Activated CD8-positive, alpha-beta T cell treated with anti-CD3 and anti-CD28 coated beads for 36 hours (primary cell): ENCODE measurements at places on chromosomes 3 and 15. TPM values are rescaled to one million over a fixed set of nuclear protein-coding genes. Genes with fewer than 3 reads are reported as not detected.

TMEM266 gene
- 0.11 TPM for total RNA-seq

STARD5 gene
- total RNA-seq = 6.7 TPM

PYGO1 gene
- total RNA-seq = not detected

TIMMDC1 gene
- 105 TPM for total RNA-seq

ALDH1A2 gene
- total RNA-seq = 1.4 TPM

DNA sequence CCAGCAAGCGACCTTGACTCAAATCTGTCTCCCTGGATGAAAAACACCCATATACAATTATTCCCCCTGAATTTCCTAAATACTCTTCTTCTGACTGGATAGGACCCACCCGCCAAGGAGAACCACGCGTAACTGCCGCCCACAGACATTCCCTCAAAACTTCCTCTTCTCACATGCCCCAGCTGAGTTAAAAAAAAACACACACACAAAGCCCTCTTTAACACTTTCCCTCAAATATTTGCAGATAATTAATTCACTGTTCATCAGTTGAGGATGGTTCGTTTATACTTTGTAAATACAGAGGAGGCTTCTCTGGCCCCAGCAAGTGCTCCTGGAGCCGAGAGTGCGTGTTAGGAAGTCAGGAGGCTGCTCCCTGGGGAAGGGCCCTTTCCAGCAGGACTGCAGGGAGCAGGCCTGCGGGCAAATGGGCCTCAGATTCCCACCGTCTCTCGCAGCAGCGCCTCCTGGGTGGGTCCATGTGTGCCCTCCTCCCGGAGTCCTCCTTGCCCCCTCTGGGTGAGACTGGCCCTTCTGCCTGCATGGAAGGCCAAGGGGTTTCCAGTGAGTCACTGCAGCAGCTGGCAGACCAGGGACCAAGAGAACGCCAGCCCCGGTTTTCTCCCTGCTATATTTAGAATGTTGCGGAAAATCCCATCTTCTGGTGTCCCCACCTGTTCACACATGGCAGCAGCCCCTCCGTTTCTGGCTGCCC, 46.8 kb downstream of the MGLL start:
- DNase-seq = no peak

DNA sequence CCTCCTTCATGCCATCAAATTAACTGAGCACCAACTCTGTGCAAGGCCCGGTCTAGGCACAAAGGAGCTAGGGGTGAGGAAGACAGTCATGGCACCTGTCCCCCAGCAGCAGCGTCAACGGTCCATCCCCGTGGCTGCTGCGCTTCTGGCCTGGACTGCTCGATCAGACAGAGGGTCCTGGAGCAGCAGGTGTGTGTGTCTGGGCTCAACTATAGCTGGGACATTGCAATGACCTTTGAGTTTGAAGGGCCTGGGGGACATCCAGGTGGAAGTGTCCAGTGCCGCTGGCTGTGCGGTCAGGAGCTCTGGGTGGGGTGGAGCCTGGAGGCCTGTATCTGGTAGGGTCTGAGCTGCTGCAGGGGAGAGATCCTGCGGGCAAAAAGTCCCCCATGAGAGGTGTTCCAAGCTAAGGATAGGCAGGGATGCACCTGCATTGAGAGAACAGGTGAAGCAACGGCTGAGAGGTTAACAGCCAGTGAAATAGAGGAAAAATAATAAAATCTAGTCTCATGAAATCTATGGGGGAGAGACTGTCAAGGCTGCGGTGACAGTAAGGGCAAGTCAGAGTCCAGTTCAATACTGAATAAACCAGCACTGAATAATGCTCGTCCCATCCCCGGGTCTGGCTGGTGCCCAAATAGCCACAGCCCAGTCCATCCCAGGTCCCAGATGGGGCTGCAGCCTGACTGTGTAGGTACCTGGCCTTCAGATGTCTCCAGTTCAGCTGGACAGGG, 25.4 kb upstream of the SLC41A3 start:
- DNase-seq = no peak

DNA sequence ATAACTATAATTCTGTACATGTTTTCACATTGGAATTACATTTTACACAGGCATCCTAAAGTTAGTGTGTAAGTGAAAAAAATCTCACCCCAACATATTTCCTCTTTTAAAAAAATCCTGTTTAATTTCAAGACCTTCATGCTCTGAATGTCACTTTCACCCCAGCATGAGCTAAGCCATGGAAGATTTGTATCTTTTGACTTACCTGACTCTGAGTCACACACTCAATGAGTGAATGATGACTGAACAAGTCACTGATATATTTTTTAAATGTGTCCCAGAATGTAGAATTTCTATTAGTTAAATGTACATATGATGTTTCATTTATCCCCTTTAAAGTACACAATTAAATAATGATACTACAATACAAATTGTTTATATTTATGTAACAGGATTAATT, 199.9 kb upstream of the RBMS3 start:
- DNase-seq = no peak

DNA sequence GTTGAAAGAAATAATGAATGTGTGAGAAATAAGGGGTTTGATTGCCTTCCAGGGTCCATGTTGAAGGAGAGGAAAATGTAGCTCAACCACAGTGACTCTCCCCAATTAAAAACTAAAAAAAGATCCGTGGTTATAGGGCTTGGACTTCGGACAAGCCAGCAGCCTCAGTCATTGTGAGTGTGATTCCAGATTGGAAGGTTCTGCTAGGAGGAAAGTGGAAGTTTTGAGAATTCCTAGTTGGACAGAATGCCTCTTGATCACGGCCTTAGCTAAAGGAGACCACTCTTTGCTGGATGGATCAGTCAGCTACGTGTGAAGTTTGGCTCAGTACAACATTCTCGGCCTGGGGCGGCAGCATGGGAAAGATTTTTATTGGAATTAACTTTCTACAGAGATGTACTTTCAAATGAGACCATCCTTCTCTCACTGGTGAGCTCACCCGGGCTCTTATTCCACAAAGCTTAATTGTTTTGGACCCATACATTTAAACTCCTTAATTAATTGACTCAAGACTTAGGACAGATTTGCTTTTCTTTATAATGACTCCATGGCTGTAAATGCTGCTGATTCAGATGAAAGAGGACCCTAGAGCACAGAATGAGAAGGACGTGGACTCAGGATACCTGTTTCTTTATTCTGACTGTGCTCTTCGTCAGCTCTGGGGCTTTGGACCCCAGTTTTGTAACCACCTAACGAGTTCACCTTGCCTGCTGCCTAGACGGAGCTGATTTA, 27.5 kb downstream of the FLNB start:
- no peak for DNase-seq

GRCh38 chr3:72144773-72145505, 360.0 kb upstream of the PROK2 start:
- peak; percentile 25 for DNase-seq

- no peak for DNase-seq
Observed at GRCh38 chr15:40931300-40932142, 2.4 kb downstream of the DLL4 start.

DNA sequence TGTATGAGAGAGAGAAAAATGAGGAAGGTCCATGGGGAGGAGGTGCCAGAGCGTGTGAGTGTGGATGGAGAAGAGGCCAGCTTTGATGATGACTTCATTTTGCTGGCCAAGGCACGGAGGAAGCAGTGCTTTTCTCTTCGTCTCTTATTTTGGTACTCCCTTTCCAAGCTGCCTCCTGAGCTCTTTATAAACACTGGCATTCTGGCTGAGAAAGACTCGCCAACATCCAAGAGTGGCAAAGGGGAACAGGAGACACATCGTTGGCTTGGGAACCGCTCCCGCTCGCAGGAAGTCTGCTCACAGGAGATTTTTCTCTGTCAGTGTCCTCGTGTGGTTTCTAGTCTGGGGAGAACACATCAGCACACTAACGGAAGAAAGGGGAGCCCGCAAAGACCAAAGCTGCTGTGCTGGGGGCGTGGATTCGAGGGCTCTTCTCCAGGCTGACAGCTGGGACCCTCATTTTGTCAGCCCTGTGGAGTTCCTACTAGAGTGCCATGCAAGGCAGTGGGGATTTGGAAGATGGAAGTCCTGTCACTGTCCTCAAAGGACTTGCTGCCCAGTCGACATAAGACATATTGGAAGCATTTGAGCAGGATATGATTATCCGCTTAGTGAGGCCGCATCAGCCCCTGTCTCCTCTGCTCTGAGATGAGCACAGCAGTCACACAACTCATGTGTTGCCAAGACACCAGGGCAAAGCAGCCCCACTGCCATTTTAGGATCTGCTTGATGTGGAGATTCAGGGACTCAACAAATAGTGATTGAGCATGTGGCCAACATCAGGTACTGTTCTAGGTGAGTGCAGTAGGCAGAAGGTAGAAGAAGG, 8.0 kb upstream of the SEMA4B start:
- peak; percentile 23 for DNase-seq

GRCh38 chr15:35690698-35691116, 144.7 kb upstream of the DPH6 start:
- DNase-seq = no peak

DNA sequence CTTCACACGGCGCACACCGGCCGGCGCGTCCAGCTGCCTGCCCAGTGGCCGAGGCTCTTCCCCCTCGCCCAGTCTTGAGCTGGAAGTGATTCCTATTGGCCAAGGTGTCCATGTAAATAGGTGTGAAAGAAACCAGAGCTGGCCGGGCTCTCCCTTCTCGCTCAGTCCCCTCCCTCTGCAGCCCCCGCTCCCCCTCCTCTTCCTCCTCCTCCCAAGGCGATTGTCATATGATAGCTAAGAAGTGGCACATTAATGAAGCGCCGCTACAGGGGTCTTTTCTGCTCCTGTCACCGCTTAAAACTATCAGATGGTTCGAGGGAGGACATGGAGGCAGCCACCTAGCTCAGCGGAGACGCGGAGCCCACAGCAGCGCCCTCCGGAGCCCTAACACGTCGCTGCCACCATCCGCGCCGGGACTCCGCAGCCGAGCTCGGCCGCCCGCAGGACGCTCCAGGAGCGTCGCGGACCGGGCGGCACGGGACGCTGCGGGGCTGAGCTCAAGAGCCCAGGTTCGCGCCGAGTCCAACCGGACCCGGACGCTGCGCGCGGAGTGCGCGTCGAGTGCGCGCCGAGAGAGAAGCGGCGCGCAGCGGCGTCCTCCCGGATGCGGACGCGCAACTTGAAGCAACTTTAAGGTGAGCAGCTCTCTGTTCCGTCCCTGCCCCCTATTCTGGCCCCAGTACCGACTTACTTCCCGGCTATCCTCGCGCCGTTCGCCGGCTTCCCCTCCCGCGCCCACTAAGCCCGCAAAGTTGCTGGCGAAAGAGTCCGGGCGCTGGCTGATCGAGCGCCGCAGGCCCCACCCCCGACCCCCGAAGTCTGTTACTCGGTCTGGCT, at the start of gene FOXB1:
Gene FOXB1 (plus strand): TSS at position 303 of the 837 bp plus-strand sequence. CDS start 653 bp downstream, outside the sequence.
- DNase-seq = peak; percentile 53
